ENCODE measurements at places on chromosomes 12 and 14.

DNA sequence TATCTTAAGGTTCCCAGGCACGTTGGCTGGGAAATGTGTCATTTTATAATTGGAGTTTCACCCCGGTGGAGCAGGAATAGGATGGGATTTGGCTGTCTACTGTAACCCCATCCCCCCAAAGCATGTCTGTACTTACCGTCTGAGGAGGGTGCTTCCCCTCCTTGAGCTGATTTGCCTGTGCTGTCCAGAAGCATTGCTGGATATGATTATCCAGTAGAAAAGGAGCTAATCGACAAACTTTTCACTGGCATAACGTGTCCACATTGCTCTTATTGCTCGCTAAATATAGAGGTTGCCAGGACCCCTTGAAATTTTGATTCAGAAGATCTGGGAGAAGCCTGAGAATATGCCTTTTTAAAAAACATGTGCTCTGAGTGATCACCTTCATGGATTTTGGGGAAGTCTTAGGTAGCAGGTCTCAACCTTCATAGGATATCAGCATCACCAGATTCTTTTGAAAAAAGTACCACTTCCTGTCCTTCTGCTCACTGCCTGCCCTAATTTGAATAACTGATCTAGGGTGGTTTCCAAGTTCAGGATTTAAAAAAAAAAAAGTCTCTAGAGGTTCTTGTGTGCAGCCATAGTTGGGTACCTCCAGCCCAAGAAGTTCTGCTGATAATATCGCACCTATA, 80.4 kb upstream of the KCNA1 start:
- H3K36me3 ChIP-seq: no peaks in the 10 kb centered on the region
- H3K27me3 ChIP-seq: no peaks in the 10 kb centered on the region
- no peak overlapping the region for H3K27ac ChIP-seq

DNA sequence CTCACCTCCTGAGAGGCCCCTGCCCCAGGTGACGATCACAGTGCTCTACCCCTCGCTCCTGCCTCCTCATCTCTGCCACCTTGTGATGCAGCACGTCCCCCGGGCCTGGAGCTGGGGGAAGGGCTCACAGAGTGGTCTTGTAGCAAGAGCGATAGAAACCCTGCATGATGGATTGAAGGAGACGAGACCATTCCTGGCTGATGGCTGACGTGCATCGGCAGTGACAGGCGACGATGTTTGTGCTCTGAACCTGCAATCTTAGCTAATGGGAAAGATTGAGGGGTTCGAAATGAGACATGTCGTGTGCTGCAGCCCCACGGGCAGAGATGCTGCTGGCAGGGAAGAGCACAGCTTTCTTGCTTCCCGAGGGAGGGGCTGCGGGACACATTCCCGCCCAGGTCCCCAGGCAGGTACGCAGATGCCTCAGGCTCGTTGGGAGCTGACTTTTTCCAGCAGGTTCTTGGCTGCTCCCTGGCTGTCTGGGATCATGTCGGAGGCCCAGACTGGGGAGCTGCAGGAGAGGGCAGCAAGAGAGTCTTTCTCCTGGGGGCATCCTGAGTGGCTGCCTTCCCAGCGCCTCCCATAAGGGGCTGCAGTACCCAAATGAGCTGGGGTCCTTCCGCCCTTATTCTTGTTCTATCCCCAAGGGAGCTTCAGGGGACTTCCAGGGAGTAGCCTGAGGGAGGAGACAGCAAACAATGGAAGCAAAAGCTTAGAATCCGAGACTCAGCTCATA, 38.7 kb upstream of the GPATCH2L start:
- no peaks in the 10 kb centered on the region for H3K36me3 ChIP-seq
- H3K27me3 ChIP-seq: no peaks in the 10 kb centered on the region
- H3K27ac ChIP-seq: no peak overlapping the region
- no peak for DNase-seq
- no peak overlapping the region for H3K4me3 ChIP-seq

- H3K27me3 ChIP-seq: no peaks in the 10 kb centered on the region
- H3K36me3 ChIP-seq: no peaks in the 10 kb centered on the region
- H3K27ac ChIP-seq: no peak overlapping the region
- no peaks in the 10 kb centered on the region for H3K4me1 ChIP-seq
Measured at GRCh38 chr12:7951671-7952070, 15.7 kb upstream of the SLC2A3 start.

GRCh38 chr14:61244009-61244408, 37.1 kb downstream of the TMEM30B start:
- DNase-seq: no peak
- H3K27ac ChIP-seq: no peak overlapping the region
- no peaks in the 10 kb centered on the region for H3K27me3 ChIP-seq
- no peak overlapping the region for H3K4me3 ChIP-seq

- H3K27me3 ChIP-seq: no peaks in the 10 kb centered on the region
- H3K4me3 ChIP-seq: no peak overlapping the region
- H3K36me3 ChIP-seq: no peaks in the 10 kb centered on the region
- H3K27ac ChIP-seq: no peak overlapping the region
- no peak for DNase-seq
Measured at GRCh38 chr12:5059358-5059757, 15.7 kb downstream of the KCNA5 start.

- H3K36me3 ChIP-seq: no peaks in the 10 kb centered on the region
- H3K27ac ChIP-seq: no peak overlapping the region
- DNase-seq: no peak
- H3K27me3 ChIP-seq: no peaks in the 10 kb centered on the region
- no peak overlapping the region for H3K4me3 ChIP-seq
Measured at GRCh38 chr12:47967461-47968321, 4.3 kb downstream of the TMEM106C start.

DNA sequence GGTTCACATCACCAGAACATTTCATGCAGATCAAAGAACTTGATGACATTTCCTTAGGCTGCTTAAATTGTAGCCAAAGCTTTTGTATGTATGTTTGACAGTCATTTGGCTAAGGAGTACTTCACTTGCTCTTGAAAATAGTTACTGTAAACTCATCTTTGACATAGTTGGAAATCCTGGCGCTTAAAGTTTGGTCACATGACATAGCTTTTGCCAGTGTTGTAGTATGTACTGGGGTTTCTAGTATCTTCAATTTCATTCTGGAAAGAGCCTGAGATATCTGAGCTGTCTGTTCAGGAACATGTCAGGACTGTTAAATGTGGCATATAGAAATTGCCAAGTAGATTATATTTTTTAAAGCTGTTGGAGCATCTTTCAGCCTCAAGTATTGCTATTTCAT, 55.7 kb downstream of the WDR20 start:
- no peaks in the 10 kb centered on the region for H3K27me3 ChIP-seq
- H3K4me3 ChIP-seq: no peak overlapping the region

GRCh38 chr14:40909906-40910305, 696.8 kb upstream of the LRFN5 start:
- H3K27me3 ChIP-seq: no peaks in the 10 kb centered on the region
- DNase-seq: no peak
- no peaks in the 10 kb centered on the region for H3K36me3 ChIP-seq
- no peaks in the 10 kb centered on the region for H3K4me1 ChIP-seq
- H3K27ac ChIP-seq: no peak overlapping the region

DNA sequence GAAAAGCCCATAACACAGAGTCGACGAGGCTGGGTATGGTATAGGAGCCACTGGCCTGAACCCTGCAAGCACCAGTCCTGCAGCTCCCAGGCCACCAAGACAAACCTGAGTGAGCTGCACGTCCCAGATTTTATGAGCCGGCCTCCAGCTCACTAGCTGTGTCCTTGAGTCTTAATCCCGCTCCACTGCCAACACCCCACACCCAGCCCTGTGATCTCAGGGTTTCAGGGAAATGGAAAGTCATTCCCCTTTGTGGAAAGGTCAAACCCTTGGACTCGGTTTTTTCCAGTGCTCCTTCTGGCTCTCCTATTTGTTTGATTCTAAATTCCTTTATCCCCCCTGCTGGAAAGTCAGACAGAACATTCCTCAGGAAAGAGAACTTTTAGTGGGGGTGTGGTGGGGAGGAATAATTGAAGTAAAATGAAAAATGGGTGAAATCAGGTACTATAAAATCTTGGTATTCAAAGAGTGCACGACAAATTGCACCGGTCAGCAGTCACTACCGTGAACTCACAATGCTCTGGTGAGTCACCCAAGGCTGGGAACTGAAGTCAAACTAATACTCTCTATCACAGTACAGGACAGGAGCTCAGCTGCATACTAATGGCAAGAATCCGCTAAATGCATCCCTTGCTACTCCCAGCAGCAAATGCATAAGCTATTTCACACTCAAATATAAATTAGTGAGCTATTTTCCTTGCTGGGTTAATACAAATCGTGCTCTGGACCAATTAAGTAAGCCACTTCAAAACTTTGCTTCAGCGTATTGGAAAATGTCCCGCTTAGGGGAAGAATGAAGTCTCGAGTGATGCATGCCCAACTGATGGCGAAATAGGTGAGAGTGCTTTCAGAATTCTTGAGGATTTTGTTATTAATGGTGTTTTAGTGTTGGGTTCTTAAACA, 9.0 kb downstream of the PITPNM2 start:
- peak; percentile 63 for DNase-seq
- no peak overlapping the region for H3K4me3 ChIP-seq
- H3K4me1 ChIP-seq: peaks cover 3% of the 10 kb centered on the region
- peak overlapping the region; percentile 71 for H3K27ac ChIP-seq
- H3K27me3 ChIP-seq: no peaks in the 10 kb centered on the region
- no peaks in the 10 kb centered on the region for H3K36me3 ChIP-seq

DNA sequence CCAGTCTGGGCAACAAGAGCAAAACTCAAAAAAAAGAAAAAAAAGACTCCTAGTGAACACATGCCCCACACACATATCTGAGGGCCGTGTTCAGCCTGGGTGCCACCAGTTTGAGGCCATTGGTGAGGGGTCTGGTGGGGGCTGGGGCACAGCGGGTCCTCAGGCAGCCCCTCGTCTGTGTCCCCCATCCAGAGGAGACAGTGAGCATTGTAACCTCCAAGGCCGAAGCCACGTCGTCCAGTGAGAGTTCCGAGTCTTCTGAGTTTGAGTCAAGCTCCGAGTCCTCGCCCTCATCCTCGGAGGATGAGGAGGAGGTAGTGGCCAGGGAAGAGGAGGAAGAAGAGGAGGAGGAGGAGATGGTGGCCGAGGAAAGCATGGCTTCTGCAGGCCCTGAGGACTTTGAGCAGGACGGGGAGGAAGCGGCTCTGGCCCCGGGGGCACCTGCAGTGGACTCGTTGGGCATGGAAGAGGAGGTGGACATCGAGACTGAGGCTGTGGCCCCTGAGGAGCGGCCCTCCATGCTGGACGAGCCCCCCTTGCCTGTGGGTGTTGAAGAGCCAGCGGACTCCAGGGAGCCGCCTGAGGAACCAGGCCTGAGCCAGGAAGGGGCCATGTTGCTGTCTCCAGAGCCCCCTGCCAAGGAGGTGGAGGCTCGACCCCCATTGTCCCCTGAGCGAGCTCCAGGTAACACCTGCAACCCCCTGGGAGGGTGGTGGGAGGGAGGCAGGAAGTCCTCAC, 15.6 kb downstream of the SETD1B start:
- no peak overlapping the region for H3K4me3 ChIP-seq
- no peaks in the 10 kb centered on the region for H3K4me1 ChIP-seq
- no peak for DNase-seq
- no peak overlapping the region for H3K27ac ChIP-seq

DNA sequence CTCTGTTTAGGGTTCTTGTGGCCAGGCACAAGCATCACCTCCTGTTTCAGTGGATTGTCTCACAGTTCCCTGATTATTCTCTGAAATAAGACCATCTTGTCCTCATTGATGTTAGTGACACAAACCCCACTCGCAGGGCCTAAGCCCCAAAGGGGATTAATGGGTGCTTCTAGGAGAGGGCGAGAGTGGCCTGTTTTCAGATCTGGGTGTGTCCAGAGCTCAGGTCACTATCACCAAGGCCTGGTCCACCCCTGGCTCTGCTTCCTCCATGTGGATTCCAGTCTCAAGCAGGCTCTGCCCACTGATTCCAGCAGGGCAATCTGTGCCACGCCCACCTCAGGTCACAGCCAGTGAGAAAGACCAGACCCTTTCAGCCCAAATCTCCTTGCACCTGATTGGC, 361.9 kb downstream of the ADGRD1 start:
- H3K4me3 ChIP-seq: no peak overlapping the region
- H3K27me3 ChIP-seq: no peaks in the 10 kb centered on the region
- H3K27ac ChIP-seq: no peak overlapping the region
- no peaks in the 10 kb centered on the region for H3K36me3 ChIP-seq

- H3K4me3 ChIP-seq: no peak overlapping the region
- H3K4me1 ChIP-seq: no peaks in the 10 kb centered on the region
- H3K36me3 ChIP-seq: no peaks in the 10 kb centered on the region
- H3K27ac ChIP-seq: no peak overlapping the region
- no peak for DNase-seq
- no peaks in the 10 kb centered on the region for H3K27me3 ChIP-seq
Measured at GRCh38 chr12:105018776-105019175, 32.7 kb downstream of the NOPCHAP1 start.

All from uterus (tissue), 4 donors.